NCI-H2029 (cell line): ENCODE measurements at places on chromosomes 1 and 21.

DNA sequence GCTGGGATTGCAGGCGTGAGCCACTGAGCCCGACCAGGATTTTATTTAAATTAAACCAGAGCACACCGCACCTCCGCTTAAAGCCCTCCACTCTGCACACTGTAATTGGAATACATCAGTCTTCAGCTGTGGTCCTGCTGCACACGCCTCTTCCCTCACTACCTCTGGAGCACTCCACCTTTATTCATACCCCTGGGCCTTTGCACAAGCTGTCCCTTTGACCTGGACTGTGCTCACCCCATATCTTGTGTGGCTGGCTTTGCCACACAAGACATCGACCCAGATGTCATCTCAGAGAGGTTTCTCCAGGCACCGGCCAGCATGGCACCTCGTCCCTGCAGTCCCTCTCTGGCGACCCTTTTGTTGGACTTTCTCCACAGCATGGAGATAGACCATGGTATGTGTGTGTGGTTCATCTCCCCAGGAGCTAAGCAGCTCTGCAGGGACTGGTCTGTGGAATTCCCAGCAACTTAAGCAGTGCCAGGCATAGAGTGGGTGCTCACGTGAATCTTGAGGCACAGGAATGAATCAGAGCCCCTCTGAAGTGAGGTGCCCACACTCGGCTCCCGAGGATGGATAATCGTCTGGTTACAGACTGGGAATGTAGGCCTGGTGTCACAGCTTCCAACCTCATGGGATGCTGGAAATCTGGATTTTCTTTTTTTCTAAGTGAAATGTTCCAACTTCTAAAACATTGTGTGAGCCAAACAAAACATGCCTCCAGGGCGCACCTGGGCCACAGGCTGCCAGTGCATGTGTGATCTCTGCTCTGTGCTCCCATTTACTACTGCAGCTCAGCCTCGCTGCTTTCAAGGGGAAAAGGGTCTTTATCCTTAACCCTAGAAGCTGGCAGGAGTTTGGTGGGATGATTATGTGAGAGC is 61.9 kb downstream of the EVA1C start:
- DNase-seq, result no peak

DNA sequence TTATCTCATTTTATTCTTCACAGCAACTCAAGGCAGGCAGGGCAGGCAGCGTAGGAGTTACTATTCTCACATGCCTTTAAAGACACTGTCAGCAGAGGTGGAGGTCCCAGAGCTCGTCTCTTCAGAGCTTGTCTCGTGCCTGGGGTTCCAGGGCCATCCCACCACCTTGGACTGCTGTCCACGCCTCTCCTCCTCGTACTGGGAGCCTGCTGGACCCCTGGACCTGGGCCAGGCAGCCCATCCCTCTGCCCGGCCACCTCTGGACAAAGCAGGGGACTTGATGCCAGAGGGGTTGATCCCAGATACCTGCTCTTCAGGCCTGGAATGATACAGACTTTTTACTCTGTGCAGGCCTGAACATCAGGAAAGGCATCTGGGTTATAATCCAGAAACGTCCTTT is 546.8 kb downstream of the KIF26B start:
- DNase-seq, result no peak

- DNase-seq, result no peak
These were observed 15.4 kb downstream of the ZNHIT6 start for GRCh38 chr1:85692730-85693314.

GRCh38 chr1:211925016-211925415 is 94.5 kb upstream of the LPGAT1 start:
- no peak for DNase-seq

DNA sequence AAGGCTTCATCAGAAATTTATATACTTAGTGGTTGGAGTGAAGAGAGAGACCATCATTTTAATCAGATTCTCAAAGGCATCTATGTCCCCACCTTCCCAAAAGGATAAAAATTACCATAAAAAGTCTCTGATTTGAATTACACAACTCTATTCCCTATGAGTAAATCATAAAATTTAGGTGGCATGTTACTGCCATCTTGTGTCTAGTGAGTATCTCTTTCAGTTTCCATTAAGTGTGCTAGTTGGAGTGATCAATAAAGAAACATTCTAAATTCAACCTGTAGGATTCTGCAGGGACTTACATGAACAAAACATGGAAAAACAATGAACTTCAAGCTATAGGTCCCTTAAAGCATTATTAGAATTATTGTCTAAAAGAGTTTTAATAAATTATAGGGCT is 655.4 kb downstream of the LTN1 start:
- no peak for DNase-seq

DNA sequence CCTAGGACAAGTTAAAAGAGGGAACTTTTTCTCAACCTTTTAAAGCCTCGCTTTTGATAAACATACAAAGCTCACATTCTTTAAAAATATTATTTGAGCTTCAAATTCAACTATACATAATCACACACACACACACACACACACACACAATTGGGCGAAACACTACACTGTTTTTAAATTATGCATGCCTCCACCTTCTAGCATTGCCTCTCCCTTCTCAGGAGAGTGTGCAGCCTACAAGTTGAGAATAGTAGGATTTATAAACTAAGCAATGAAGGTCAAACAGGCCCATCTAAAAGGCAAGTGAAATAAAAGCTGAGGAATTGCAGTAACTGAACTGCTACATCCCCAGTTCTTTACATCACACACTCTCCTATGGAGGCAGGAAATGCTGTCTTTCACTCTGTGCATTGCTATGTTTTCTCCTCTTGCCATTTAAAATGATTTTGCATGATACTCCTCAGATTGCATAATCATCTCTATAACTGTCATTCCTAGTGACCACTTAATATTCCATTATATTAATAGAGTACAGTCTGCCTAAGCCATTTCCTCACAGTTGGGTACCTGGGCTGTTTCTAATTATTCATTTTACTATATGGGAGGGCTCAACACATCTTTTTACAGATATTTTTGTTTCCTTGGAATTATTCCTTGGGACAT is 92.5 kb upstream of the KCNE2 start:
- DNase-seq, result no peak

GRCh38 chr1:24438423-24438901 is 22.9 kb downstream of the NIPAL3 start:
- DNase-seq, result no peak

DNA sequence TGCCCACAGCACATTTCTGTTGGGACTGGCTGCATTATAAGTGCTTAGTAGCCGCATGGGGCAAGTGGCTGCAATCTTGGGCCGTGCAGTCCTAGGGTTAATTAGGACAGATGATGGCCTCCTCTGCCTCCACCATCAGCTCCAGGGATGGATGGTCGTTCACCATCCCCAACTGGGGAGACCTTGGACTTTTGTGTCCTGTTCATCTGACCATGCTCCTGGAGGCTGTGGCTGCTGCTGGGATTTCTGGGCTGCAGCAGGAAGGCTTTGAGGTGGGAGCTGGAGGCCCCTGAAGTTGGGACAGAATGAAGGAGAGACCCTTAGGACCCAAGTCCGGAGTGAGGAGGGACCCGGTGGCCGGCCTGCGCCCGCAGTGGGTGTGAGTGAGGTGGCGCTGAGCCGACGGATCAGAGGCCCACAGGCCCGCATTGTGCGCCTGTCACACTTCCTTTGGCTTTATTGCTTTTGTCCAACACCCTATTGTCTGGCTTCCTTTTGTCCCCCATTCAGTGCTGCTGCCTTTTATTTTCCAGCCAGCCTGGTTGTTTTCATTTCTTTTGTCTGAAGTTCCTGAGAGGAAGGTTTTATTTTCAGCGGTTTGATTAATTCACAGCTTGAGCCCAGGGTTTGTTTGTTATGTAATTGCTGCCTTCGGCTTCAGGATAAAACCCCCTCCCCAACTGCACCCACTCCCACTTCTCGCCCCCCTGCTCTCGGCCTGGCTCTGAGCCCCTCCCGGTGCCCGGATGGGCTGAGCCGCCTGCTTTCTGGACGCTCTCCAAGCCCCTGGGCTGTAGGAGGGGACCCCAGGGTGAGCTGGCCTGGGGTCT is 35.6 kb downstream of the SOX13 start:
- peak; percentile 58 for DNase-seq

- DNase-seq, result no peak
These were observed 50.7 kb downstream of the BCL9 start for GRCh38 chr1:147591993-147592392.

DNA sequence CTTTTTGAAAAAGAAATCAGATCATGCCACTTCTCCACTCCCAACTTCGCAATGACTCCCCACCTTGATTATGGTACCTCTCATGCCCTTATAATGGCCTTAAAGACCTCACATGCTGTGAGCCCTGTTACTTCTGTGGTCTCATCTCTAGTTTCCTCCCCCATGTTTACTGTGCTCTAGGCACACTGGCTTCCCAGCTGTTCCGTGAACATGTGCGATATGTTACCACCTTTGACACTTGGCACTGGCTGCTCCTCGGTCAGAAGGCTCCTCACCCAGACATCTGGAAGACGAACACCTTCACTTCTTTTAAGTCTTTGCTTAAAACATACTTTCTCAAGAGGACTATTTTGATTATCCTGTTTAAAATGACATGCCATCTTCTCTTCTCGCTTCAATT is 14.3 kb upstream of the NTMT2 start:
- DNase-seq, result no peak

GRCh38 chr21:44969931-44970755 is 30.3 kb downstream of the SLX9 start:
- DNase-seq, result no peak

GRCh38 chr1:210132582-210132981 is 100.0 kb upstream of the SERTAD4 start:
- DNase-seq, result no peak
